ENCODE measurements at places on chromosomes 3 and 15.

DNA sequence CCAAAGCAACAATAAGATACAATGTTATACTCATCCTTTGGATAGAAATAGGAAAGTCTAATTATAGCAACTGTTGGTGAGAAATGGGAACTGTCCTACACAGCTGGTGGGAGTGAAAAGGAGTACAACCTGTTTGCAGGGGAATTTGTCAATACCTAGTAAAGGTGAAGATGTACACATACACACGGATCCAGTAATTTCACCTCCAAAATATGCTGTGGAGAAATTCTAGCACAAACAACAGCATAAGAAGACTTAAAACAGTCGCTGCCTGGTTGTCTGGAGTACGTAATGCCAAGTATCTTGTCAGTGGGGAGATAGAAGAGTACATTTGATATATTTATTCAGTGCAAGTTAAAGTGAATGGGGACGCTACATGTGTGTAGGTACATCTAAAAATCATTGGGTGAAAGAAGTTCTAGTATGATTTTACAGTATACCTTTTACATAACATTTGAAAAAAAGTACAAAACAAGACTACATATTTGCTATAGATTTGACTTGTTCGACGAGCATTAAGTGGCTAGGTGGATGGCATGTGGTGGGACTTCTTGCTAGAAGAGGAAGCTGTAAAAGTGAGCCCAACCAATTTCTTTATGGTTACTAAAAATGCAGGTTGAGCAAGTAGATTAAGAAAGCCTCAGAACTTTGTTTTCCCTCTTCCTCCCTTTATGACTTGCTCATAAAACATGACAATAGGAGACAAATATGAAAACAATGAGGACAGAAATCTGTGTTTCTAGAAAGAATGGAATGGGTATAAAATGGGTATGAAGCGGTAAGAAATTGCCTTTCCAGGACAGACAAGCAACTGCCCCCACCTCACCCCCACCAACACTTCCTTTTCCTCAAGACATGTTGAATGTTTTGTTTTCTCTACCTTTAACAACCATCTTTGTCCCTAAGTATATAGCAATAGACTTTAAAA is 50.2 kb upstream of the CCR4 start:
- DNase-seq = no peak

- DNase-seq = peak; percentile 61
Observed at GRCh38 chr3:125585595-125586223, 9.6 kb downstream of the OSBPL11 start.

- no peak for DNase-seq
Observed at GRCh38 chr3:25789209-25789595, 688 bp upstream of the OXSM start.

- DNase-seq = no peak
Observed at GRCh38 chr3:127061641-127062040, 78.7 kb downstream of the PLXNA1 start.

DNA sequence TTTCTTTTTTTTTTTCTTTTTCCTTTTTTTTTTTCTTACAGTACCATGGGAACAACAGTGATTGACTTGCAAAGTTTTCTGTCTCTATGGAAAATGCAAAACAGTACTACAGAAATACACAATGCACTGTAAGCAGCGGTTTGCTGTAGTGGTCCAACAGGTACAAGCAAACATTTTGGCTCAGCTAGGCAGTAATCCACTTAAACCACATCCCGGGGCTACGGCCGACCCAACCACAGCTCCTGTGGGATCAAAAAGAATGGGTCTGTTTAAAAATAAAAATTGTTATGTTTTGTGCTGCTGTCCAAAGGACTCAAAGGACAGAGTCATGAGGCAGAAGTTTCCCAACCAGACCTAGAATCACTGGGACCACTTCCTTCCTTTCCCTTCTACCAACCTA is 667.1 kb upstream of the ADAMTS9 start:
- no peak for DNase-seq

DNA sequence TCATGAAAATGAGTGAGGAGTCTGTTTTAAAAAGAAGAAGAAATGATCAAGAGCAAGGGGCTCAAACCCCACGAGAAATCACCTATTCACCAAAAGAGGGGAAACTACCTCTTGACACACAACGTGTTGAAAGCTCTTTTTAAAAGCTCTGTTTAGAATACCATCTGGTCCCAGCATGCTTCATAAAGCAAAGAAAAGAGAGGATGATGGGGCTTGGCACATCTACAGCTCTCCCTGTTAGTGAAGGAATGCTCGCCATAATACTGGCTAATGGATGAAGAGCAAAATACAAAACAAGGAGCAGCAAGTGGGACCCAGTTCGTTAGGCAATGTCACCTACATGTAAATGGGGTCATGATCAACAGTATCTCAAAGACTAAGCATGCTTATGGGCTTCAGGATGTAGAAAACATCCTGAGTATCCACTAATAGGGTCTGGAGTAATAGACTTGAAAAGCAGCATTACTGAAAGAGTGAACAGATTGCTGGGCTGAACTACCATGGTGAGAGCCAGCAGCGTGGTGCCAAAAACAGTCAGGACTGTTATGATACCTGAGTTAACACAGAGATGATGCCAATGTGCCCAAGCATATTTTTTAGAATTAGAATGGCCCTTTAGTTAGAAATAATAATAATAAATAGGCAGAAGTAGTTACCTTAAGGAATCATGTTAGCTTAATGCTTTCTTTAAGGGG is 159.7 kb upstream of the POU1F1 start:
- DNase-seq = no peak

- DNase-seq = no peak
Observed at GRCh38 chr15:61584410-61584809, 355.3 kb upstream of the RORA start.

DNA sequence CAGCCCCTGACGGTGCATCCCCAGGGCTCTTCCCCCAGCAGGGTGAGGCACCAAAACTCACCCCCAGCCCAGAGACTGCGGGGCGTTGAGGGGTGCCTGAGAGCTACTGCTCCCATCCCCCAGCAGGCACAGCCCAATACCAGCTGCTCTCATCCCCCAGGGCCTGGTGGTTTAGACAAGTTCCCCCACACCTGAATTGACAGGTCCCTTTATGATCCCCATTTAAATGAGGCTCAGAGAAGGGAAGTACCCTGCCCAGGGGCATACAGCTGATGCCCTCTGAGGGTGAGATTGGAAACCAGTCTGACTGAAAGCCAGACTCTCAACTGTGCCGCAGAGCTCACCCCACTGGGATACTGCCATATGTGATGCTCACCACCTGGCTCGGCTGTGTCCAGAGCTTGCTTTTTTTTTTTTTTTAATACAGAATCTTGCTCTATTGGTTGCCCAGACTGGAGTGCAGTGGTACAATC is 20.1 kb downstream of the DUSP7 start:
- no peak for DNase-seq

DNA sequence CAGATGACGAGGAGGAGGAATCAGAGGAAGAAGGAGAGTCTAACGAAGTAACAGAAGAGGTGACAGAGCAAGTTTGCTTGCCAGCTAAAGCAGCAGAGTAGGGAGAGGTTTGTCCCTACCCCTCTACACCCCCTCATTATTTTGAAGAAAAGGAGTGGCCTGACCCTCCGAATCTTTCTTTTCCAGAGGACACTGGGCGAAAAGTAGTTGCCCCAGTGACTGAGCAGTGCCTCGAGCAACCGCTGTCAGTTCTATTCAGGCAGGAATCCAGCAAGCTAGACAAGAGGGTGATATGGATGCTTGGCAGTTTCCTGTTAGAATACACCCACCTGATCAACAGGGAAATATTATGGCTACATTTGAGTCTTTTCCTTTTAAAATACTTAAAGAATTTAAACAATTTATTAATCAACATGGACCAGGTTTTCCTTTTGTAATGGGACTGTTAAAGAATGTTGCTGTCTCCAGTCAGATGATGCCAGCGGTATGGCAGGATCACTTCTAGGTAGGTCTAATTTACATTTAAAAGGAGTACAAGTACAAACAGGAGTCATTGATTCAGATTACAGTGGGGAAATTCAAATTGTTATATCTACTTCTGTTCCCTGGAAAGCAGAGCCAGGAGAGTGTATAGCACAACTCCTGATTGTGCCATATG is 31.9 kb upstream of the ACVR2B start:
- DNase-seq = no peak

- DNase-seq = no peak
Observed at GRCh38 chr15:55954862-55955605, 38.4 kb downstream of the NEDD4 start.

DNA sequence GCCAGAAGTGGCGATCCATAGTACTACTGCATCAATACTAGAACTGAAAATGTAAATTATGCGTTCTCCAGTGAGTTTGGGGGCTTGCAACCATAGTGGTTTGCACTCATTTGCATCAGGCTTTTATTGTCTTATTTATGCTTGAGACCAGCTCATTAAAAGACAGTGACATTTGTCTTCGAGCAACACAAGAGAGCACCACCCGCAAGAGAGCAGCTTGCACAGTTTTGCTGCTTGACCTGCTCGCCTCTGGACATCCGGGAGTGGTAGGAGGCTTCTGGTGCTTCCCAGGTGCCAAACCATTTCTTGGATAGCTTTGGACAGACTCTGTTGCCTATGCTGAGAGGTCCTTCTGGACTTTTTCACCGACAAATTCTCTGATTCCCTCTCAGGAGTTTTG is 294.6 kb downstream of the MEX3B start:
- no peak for DNase-seq

DNA sequence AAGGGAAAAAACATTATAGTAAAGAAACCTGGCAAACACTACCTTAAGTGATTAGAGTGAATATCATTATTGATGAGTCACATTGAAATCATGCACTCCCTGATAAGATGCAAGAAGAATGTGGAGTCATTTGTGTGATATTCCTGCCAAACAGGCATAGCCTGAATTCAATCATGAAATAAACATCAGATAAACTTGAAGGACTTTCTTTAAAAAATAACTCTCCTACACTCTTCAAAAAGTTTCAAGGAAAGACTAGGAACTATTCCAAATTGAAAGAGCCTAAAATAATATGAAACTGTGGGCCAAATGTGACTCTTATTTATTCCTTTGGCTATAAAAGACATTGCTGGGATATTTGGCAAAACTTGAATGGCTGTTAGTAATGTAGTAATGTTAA is 625.7 kb upstream of the LMCD1 start:
- no peak for DNase-seq

DNA sequence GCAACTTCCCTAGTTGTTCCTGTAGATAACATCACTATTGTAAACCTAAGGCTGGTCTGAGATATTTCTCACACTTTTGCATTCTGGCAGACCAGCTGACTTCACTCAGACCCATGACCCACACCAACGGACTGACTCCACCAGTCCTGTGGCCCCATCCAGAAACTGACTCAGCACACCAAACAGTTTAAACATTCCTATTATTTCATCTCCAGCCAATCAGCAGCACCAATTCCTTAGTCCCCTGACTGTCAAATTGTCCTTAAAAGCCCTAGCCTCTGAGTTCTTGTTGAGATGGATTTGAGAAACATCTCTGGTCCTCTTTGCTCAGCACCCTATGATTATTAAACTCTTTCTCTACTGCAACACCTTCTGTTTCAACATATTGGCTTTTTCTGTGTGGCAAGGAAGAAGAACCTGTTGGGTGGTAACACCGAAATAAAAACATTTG is 12.2 kb upstream of the IDH2 start:
- DNase-seq = no peak

- no peak for DNase-seq
Observed at GRCh38 chr3:49882166-49882565, 12.5 kb upstream of the CAMKV start.

DNA sequence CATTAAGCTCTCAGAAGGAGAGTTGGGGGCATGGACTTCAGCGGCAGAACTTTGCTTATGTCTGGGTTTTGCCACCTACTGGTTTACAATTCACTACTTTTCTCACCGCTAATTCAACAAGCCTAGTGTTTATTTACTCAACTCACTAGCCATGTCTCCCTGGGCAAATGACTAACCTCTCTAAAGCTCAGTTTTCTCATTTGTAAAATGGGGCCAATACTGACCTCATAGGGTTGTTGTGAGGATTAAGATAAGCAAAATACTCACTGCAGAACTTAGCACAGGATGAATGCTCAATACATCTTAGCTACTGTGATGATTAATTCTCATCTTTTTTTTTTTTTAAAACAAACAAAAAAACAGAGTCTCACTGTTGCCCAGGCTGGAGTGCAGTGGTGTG is 106.3 kb downstream of the CADPS start:
- no peak for DNase-seq

GRCh38 chr15:48898032-48898431 is 20.1 kb downstream of the EID1 start:
- DNase-seq = no peak

- no peak for DNase-seq
Observed at GRCh38 chr3:79418855-79419621, 348.8 kb downstream of the ROBO1 start.

DNA sequence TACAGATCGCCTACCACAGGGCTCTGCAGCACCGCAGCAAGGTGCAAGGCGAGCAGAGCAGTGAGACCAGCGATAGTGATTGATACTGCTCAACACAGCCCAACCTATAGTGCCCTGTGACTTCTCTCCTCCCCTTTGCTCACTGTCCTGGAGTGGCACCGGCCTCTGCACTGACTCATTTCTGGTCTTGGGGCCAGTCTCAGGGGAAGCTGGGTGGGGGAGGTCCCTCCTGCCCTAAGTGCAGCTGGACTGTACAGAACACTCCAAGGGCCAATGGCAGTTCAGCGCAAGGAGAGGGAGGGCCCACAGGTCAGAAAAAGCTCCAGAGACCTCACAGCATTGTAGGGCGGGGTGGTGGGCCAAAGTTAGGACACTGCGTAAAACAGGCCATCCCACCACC is 2.5 kb upstream of the OGG1 start:
- DNase-seq = no peak

GRCh38 chr15:58951388-58952007 is 18.0 kb upstream of the SLTM start:
- DNase-seq = no peak

- DNase-seq = no peak
Observed at GRCh38 chr3:47782446-47783308, 984 bp upstream of the SMARCC1 start.

- DNase-seq = no peak
Observed at GRCh38 chr3:4748701-4749378, 230.4 kb upstream of the BHLHE40 start.

DNA sequence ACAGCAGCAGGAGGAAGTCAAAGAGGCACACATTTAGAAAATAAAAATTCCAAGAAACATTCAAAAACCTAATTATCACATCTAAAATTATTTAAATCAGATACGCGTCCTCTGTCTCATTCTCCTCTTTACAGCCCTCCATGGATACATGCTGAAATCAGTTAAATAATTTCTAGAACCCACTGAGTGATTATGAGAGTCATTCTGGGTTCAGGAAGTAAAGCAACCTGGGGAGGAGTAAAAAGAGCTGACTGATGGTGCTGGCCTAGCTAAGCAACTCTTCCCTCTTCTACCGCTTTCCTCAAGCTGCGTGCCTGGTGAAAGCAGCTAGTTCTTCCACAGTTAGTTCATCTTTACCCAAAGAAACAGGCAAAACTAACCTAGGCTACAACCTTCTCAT is 48.7 kb downstream of the RAF1 start:
- no peak for DNase-seq

GRCh38 chr3:14598143-14598569 is 53.4 kb upstream of the CCDC174 start:
- DNase-seq = peak; percentile 76

DNA sequence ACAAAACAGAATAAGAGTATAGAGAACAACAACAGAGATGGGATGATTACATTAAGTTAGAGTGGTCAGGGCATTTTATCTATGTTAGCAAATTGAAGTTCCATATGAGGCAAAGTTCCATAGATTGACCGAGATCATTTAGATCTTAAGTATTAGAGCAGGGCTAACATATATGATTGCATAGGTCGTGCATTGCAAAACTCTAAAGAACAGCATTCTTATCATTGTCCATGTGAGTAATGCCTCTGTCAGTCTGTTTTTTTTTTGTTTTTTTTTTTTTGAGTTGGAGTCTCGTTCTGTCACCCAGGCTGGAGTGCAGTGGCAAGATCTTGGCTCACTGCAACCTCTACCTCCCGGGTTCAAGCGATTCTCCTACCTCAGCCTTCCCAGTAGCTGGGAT is 341.7 kb upstream of the KCNH8 start:
- no peak for DNase-seq
